A549 treated with CpdA at 1 μM for 4 hours (cell line): ENCODE measurements at places on chromosomes 7 and 10. TPM values are rescaled to one million over a fixed set of nuclear protein-coding genes. Genes with fewer than 3 reads are reported as not detected.

KIAA1549 gene
- 6.3 to 8.3 TPM (median 7.3 TPM) in 5 replicates for total RNA-seq

FAM25G gene
- 1.1 to 2.6 TPM (median 1.4 TPM) in 4 of 5 replicates, not detected in the other for total RNA-seq

AOC1 gene
- total RNA-seq, result not detected in 5 replicates

ZNF92 gene
- 3.5 to 5.9 TPM (median 4.4 TPM) in 5 replicates for total RNA-seq

PI4K2A gene
- 25.8 to 31.9 TPM (median 30.9 TPM) in 5 replicates for total RNA-seq

EBLN1 gene
- total RNA-seq, result 0.08 TPM in 1 of 5 replicates, not detected in the others

DLX6 gene
- 0.20 TPM in 1 of 5 replicates, not detected in the others for total RNA-seq

HOXA1 gene
- total RNA-seq, result 2.8 to 4.0 TPM (median 3.4 TPM) in 5 replicates

SMC3 gene
- total RNA-seq, result 41.7 to 71.7 TPM (median 48.6 TPM) in 5 replicates

RAMP3 gene
- total RNA-seq, result not detected in 5 replicates

AKR1C8 gene
- 0.19 to 0.31 TPM in 2 of 5 replicates, not detected in the others for total RNA-seq

ENO4 gene
- 0.19 to 0.51 TPM (median 0.34 TPM) in 5 replicates for total RNA-seq
